AG08395 (cell line): ENCODE measurements at places on chromosomes 1 and 21.
A peak's percentile ranks its signal among the peaks of the same experiment; 100 is the strongest.

GRCh38 chr1:111598544-111598943 is 21.0 kb upstream of the RAP1A start:
- DNase-seq: no peak

GRCh38 chr1:15060104-15060503 is 93.4 kb upstream of the TMEM51 start:
- no peak for DNase-seq

DNA sequence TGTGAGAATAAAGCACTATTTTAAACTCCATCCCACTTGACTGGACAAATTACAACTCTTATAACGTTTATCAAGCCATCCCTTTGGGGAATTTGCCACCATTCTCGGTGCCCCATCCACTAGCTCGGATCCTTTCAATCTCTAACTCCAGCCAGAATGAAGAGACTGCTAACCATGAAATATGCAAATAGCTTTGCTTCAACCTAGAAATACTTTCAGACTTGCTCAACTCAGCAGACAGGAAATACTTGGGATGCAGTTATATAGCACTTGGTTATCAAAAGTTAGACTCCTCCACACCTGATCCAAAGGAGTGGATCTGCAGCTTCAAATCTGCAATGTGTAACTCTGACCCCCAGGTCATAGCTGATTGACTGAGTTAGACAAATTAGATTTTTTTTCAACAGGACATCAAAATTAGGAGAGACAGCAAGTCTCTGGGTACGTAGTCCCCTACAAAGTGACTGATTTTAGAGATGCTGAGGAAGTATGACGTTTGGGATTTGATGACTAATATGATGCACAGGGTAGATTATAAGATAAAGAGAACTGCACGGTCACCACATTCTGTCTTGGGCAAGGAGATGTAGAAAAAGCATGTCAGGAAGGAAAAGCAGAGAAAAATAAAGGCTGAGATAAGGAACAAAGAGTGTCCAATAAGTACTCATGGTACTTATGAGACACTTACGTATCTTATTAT is 496.0 kb downstream of the AGBL4 start:
- no peak for DNase-seq

DNA sequence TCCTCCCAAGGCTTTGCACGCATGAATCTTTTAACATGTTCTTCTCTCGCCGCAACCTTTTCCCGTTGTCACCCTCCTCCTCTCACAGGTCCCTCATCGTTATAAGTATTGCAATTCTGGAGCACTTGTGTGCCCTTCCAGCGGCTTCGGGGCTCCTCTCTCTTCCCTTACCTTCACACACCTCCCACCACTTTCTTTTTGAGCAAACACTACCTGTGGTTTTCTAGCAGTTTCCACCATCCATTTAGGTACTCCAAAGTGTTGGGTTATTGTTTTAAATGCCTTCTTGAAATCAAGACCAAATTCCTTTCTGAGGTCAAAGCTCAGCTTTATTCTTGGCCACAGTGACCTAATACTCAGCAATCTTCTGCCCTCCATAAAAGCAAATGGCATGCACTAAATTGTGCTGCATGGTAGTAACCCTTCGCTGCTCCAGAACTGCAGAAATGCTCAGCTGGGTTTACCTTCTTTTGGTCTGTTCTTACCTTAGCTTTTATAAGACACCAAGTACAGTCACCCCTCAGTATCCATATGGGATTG is 472.4 kb downstream of the SETD4 start:
- DNase-seq: no peak

GRCh38 chr1:207309745-207310273 is 11.7 kb upstream of the CD55 start:
- peak; percentile 70 for DNase-seq

GRCh38 chr1:84603941-84604830 is 29.9 kb upstream of the CTBS start:
- DNase-seq: peak; percentile 76

- DNase-seq: no peak
Measured at GRCh38 chr1:234454926-234455325, 24.1 kb downstream of the TARBP1 start.

DNA sequence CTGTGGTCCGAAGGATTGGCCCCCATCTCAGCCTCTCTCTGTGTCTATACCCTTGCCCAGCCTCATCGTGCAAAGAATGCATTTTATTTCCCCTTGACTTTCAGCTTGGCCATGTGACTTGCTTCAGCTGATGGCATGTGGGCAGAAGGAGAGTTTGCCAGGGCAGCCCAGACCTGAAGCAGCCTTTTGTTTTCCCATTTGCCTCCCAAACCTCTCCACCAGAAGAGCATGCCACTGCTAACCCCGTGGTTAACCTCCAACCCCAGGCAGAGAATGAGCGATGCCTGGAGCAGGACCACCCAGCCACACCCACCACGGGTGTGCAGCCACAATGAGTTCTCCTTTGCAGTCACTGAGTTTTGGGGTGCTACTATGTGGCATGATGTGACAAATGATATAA is 136.4 kb downstream of the SETD4 start:
- no peak for DNase-seq

GRCh38 chr1:227586733-227587132 is 23.4 kb downstream of the ZNF678 start:
- DNase-seq: no peak

DNA sequence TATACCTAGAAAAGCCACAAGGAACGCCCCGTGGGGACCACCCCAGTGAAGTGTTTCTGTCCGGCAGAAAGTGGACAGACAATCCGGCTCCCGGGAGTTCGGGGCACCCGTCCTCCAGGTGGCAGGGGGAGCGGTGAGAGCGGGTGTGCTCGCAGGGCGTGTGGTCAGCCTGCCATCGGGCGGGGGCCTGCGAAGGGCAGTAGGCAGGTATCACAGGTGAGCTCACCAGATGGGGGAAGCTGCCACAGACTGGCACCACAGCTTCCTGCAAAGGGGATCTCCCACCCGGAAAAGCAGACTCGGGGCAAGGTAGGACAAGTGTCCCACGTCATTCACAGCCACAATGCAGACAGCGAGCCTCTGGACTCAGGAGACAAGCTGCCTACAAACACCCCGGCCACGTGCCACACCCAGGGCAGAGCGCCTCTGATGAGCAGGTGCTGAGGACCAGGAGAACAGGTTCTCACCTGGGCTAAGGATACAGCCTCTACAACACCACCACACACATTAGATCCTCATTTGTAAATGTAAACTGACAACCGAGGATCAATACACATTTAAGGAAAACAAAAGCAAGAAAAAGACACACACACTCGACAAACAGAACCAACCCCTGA is 36.4 kb downstream of the VPS26C start:
- DNase-seq: no peak

- no peak for DNase-seq
Measured at GRCh38 chr21:44092211-44092610, 15.0 kb upstream of the PWP2 start.

DNA sequence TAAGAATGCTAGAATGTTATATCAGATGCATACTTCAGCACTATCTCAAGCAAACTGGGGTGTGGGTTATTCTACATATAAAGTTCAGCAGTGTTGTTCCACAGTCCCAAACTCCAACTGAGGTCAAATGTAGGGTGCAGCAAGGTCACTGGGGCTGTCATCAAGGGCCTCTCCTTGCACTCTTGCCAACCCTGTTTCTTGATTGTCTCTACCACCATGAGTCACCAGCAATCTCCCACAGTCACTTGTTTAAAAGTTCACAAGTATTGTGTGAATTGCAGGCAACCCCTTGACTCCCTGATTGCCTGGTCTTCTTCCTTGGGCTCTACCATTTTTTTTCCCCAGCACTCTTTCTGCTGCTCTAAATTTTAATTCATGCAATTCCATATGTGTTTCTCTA is 10.6 kb downstream of the METTL18 start:
- DNase-seq: no peak

- DNase-seq: no peak
Measured at GRCh38 chr1:152912900-152913299, 4.6 kb downstream of the IVL start.

- no peak for DNase-seq
Measured at GRCh38 chr1:209924390-209924789, 13.6 kb upstream of the SYT14 start.

GRCh38 chr1:1075148-1075935 is 1.2 kb upstream of the RNF223 start:
- no peak for DNase-seq

DNA sequence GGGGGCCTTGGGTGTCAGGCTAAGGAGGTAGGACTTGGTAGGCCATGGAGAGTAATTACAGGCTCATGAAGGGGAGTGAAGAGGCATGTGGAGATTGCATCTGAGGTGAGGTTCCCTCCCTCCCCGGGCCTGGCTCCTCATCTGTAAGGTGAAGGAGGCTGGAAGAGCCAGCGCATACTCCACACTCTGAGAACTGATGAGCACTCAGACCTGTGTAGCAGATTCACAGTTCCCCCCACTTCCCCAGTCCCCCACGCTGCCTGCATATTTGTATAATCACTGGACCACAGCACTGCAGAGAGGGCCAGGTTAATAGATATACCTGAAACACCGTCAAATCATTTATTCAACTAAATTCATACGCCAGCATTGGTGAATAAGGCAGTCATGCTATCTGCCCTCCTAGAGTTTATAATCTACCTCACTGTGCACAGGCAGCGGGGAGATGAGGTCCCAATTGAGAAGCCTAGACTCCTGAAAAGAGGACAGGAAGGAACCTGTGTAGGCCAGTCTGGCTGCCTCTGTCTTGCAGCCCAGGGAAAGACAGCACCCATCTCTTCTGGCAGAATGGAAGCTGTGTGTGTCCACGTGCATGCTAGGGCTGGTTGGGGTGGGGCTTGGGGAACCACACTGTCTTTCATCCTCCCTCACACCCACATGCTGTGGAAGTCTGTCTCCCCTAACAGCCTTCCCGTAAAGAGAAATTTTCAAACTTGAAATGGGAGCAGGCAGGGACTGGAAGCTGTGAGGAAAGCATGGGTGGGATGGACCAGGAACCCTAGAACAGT is 110.6 kb upstream of the ATP1A1 start:
- no peak for DNase-seq

GRCh38 chr1:89527750-89528381 is 3.2 kb downstream of the LRRC8B start:
- DNase-seq: no peak

DNA sequence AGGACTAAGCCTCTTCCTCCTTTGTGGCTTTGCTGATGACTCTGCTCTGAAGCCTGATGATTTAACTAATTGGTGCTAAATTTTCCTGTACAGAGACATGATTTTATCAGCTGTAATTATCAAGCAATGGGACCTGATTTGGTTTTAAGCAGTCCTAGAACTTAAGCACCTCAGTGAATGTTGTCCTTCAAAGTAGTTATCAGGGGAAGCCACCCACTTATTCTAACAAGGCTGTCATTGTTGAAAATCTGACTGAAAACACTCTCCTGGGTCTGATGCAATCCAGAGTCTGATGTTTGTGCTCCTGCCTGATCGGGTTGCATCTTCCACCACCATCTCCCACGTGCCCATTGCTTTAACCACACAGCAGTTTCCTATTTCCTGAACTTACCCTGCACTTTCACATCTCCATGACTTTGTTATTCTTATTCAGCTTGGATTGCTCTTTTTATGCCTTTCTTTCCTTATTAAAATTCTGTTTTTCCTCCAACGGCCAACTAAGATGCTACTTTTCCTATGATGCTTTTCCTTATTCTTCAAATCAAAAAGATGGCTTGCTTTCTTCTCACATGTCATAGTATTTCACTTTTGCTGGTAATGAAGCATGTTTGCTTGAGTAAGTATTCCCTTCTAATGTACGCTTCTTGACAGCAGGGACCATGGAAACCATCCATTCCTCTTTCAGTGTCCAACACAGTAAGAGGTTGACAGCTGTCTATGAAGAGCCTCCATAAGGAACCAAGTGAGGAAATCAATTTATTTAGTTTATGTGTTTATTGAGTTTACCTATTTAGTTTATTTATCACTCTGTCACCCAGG is 55.0 kb downstream of the S1PR1 start:
- peak; percentile 65 for DNase-seq

DNA sequence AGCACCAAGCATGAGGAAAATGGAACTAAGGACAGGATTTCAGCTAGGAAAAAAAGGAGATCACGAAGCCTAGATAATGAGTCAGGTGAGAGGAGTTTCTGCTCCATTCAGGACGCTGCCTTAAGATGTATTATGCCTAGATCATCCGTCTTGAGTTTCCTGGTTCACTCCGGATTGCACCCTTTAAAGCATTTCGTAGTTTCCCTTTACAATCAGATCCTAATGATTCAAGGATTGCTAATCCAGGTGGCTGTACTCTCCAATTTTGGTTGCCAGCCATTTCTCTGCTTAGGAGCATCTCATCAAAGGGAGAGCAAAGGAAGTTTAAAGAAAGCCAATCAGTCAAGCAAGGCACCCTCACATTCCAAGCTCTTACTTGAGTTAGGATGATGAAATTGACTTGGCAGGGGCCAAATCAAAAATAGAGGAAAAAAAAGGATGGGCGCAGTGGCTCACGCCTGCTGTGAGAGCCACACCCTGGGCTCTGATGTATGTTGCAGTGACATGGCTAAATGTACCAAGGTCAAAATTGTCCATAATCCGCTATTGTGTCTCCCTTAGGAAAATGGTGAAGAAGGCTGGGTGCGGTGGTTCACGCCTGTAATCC is 156.9 kb upstream of the SOD1 start:
- DNase-seq: no peak

- DNase-seq: no peak
Measured at GRCh38 chr1:55305735-55306134, 90.6 kb upstream of the USP24 start.

DNA sequence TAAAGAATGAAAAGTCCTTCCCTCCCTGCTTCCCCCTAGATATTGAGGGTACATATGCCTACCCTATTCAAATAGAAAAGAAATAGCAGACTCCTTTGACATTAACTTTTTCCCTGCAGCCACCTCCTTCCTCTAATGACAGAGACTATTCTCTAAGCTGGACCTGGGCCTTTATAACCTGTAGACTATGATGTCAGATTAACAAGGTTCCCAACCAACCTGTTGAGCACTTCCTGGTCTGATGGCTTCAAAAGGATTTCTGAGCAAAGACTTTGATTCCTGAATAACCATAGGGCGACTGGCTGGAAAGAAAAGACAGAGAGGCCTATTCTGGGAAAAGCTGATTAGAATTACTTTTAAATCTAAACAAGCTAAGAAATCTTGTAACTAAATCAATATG is 18.4 kb upstream of the C1orf216 start:
- DNase-seq: no peak

GRCh38 chr21:36347278-36347961 is 27.4 kb downstream of the MORC3 start:
- peak; percentile 11 for DNase-seq

DNA sequence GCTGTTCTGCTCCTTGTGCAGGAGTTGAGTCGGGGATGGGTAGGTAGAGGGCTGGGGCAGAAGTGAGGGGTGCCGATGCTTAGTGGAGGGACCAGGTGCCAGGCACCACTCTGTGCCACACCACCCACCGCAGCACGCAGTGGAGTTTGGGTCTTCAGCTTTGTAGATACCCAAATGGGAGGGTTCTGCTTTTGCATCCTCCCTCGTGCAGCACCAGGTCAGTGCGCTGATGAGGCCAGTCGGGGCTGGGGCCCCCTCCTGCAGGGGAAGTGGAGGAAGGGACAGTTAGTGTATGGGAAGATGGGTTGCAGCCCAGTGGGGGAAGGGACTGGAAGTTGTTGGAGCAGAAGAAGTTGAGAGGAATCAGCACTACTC is 244.0 kb downstream of the RHOU start:
- no peak for DNase-seq
